Renal cortical epithelial cell (primary cell): ENCODE measurements at places on chromosomes 12 and 14.

- DNase-seq = peak; percentile 61
Measured at GRCh38 chr14:74048281-74048680, 29.1 kb downstream of the BBOF1 start.

- DNase-seq = peak; percentile 46
Measured at GRCh38 chr12:19003141-19003540, 126.4 kb upstream of the PLEKHA5 start.

DNA sequence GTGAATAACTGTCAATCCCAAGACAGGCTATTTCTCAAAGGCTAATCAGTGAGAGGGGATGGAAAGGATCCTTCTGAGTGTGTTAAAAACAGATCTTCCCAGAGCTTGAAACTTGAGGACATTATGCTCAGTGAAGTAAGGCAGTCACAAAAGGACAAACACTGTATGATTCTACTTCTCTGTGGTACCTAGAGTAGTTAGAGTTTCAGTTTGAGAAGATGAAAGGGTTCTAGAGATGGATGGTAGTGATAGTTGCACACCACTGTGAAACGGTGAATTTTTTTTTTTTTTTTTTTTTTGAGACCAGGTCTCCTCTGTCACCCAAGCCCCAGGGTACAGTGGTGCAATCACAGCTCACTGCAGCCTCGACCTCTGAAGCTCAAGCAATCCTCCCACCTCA, 133.8 kb downstream of the SAMD4A start:
- DNase-seq = no peak

GRCh38 chr14:58866391-58866790, 228.6 kb downstream of the DACT1 start:
- DNase-seq = no peak

GRCh38 chr12:20434996-20435395, 66.7 kb downstream of the PDE3A start:
- peak; percentile 73 for DNase-seq

DNA sequence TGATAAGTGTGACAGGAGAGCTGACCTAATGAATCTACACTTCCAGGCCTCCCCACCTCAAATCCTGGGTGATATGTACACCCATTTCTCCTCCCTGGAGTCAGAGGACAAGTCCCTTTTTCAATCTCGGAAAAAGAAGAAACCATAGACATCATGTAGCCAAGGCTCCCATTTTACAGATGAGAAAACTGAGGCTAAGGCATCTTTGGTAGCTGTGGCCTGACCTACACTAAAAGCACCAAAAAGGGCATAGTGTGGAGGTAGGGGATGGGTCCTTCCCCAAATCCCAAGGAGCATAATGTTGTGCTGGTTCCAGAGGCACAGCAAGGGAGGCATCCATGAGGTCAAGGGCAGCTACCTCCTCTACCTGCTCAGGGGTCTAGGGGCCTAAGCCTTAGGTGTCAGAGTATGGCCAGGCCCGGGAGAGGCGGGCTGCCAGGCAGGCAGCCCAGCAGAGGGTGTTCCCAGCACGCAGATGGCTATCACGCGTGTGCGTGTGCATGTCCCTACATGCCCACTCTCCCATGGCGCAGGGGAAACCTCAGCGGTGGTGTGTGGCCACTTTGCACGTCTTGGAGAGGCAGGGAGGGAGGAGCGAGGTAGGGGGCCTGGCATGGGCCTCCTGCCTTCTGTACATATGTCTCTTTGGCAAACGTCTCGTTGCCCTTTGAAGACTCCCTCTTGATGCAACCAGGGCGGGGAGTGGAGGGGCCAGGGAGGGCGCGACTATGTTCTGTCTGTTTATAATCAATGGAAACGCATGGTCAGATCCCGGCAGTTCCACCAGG, 2.5 kb downstream of the PGF start:
- no peak for DNase-seq

DNA sequence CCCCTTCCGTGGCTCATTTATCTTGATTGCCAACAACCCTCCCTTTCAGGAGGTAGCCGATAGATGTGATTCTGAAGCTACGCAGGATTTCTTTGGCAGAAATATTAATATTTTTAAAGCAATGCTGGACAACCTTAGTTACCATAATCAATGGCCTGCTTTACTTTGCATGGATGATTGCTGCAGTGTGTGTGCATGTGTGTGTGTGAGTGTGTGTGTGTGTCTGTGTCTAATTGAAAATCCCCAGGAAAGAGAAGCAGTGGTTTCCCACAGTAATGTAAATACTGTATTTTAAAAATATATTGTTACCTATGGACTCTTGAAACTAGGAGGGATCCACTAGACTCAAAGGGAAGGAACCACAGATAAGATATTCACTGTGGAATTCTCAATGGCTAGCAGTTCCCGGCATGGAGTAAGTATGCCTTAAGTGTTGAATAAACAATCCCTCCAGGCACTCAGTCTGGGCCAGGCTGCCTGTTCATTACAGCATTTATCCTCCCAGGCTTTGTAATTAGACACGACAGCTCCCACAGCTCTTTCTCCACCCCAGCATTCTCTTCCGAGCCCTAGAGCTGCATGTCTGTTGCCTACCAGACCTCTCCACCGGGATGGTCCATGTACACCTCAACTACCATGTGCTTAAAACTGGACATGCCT, 22.5 kb upstream of the C14orf132 start:
- DNase-seq = no peak

DNA sequence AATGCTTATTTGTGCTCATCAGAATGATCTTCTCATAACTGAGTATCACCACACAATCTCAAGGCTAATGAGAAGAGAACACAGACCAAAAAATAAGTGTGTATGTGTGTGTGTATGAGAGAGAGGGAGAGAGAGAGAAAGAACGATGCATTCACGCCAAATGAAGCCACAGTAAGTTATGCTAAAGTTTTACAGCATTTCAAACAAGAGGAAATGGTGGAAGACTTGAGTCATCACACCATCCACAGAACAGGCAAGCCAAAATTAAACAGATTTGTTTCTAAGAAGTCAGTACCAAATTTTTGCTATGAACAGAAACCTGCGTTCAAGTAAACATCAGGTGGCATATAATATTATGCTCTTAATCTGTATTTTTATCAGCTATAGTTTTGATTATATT, 141.2 kb downstream of the MED13L start:
- DNase-seq = no peak

- peak; percentile 74 for DNase-seq
Measured at GRCh38 chr14:26863736-26864135, 265.9 kb upstream of the NOVA1 start.

- peak; percentile 98 for DNase-seq
Measured at GRCh38 chr12:104672501-104673265, 215.9 kb downstream of the CHST11 start.

GRCh38 chr14:72126561-72126960, 194.3 kb downstream of the RGS6 start:
- DNase-seq = no peak

DNA sequence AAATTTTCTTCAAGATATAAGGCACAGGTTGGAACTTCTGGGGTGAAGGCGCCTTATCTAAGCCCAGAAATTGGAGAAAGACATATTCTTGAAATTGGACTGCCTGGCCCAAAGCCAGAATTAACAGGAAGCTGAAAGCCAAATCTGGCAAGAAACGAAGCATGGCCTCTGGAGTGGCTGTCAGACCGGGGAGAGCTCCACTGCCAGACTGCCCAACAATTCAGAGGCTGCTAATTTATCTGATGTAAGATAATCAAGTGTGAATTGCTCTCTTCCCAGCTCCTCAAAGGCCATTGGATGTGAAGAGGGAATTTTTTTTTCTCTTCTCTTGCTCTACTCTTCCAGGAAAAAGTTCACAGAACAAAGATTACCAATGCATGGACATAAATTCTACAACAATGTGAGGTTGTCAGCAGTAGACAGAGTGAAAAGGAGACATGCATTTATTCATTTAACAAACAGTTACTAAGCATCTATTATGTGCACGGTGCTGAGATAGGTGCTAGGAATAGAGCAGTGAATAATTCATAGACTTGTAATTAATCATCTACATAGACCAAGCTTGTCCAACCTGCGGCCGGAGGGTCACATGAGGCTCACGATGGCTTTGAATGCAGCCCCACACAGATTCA, at the start of gene GDF3:
TSS of gene GDF3 (minus strand) at position 210 of the 632 bp plus-strand sequence. CDS start at position 163, 47 bp downstream.
- no peak for DNase-seq

- no peak for DNase-seq
Measured at GRCh38 chr12:112307317-112308011, 74.8 kb downstream of the HECTD4 start.

GRCh38 chr14:87878959-87879358, 114.0 kb downstream of the GALC start:
- DNase-seq = no peak

DNA sequence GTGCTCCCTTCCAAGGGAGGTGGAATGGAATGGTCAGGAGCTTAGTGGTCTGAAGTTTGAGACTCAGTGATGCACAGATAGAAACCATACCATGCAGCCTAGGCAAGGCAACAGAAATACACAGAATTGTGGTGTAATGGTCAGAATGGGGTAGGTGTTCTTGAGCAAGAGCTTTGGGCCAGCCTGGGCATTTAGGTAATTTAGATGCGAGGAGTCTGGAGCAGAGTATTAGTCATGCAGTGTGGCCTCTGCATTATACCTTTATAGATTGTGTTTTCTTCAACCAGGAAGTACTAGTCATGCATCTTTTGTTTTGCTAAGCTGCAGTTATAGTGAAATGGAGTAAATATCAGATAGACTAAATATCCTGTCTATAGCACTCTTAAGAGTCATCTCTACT, 118.3 kb downstream of the DAAM1 start:
- peak; percentile 94 for DNase-seq
